Spinal cord (tissue), 10 donors: ENCODE measurements at places on chromosomes 7 and 10. TPM values are rescaled to one million over a fixed set of nuclear protein-coding genes. Genes with fewer than 3 reads are reported as not detected.
A peak's percentile ranks its signal among the peaks of the same experiment; 100 is the strongest.

GRCh38 chr10:21532694-21533466, 1.2 kb upstream of the MLLT10 start:
- peak overlapping the region; percentile 99 for H3K27ac ChIP-seq
- H3K36me3 ChIP-seq = peaks cover 13% of the 10 kb centered on the region
- H3K4me3 ChIP-seq = peak overlapping the region; percentile 83
- H3K27me3 ChIP-seq = no peaks in the 10 kb centered on the region

- no peaks in the 10 kb centered on the region for H3K36me3 ChIP-seq
- no peak overlapping the region for H3K4me3 ChIP-seq
- H3K27me3 ChIP-seq = no peaks in the 10 kb centered on the region
- DNase-seq = no peak
- H3K27ac ChIP-seq = no peak overlapping the region
Measured at GRCh38 chr7:21125297-21125696, 302.6 kb upstream of the SP4 start.

DNA sequence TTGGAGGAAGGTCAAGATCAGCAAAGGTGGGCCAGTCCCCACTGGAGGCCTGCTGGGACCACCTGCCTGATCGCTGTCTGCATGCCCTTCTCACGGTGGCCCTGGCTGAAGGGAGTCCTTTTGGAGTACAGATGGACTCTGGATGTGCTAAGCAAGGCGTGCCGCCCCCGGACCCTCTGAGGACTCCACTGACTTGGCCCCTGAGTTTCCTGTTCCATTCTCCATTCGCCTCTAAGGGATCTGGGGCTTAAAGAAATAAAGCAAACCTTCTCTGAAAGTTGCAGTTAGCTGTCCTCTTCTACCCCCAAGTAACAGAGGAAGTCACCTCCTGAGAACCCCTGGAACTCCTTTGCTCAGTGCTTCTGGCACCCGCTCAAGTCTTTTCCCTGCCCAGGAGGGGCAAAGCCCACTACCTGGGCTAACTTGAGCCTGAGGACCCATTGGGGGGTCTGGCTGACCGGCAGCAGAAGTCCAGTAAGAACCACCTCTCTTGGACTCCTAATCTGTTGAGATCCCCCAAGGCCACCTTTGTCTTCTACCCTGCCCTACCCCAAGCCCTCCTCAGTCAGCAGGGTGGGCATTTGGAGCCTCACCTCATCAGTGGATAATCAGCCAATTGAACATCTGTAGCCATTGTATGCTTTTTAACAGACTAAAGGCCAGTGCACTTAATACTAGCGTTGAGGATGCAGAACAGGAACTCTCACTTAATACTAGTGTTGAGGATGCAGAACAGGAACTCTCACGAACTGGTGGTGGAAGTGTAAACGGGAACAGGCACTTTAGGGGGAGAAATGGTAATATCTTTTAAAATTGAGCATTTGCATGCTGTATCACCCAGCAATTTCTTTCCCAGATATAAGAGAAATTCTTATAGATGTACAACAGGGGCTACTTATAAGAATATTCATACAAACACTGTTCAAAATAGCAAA, 2.2 kb downstream of the TBATA start:
- no peaks in the 10 kb centered on the region for H3K27me3 ChIP-seq
- DNase-seq = no peak
- H3K4me3 ChIP-seq = no peak overlapping the region
- H3K27ac ChIP-seq = no peak overlapping the region
- H3K4me1 ChIP-seq = peaks cover 8% of the 10 kb centered on the region
- no peaks in the 10 kb centered on the region for H3K36me3 ChIP-seq

GRCh38 chr10:9681655-9682054, 1336.0 kb upstream of the CELF2 start:
- no peak overlapping the region for H3K4me3 ChIP-seq
- H3K27ac ChIP-seq = no peak overlapping the region
- H3K27me3 ChIP-seq = no peaks in the 10 kb centered on the region
- no peak for DNase-seq
- H3K36me3 ChIP-seq = no peaks in the 10 kb centered on the region
- no peaks in the 10 kb centered on the region for H3K4me1 ChIP-seq

DNA sequence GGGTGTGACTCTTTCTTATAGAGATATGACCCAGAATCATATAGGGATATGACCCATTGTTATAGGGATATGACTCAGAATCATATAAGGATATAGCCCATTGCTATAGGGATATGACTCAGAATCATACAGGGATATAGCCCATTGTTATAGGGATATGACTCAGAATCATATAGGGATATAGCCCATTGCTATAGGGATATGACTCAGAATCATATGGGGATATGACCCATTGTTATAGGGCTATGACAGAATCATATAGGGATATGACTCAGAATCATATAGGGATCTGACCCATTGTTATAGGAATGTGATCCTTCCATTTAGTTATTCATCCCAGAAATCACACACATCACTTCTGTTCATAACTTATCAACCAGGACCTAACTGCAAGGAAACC, 312.2 kb upstream of the ADARB2 start:
- H3K27ac ChIP-seq = no peak overlapping the region
- no peaks in the 10 kb centered on the region for H3K4me1 ChIP-seq
- H3K4me3 ChIP-seq = no peak overlapping the region
- H3K27me3 ChIP-seq = no peaks in the 10 kb centered on the region
- no peaks in the 10 kb centered on the region for H3K36me3 ChIP-seq

- no peaks in the 10 kb centered on the region for H3K36me3 ChIP-seq
- DNase-seq = no peak
- H3K27me3 ChIP-seq = no peaks in the 10 kb centered on the region
- no peak overlapping the region for H3K27ac ChIP-seq
- no peak overlapping the region for H3K4me3 ChIP-seq
- peaks cover 13% of the 10 kb centered on the region for H3K4me1 ChIP-seq
Measured at GRCh38 chr10:44307691-44308090, 77.2 kb downstream of the CXCL12 start.

DNA sequence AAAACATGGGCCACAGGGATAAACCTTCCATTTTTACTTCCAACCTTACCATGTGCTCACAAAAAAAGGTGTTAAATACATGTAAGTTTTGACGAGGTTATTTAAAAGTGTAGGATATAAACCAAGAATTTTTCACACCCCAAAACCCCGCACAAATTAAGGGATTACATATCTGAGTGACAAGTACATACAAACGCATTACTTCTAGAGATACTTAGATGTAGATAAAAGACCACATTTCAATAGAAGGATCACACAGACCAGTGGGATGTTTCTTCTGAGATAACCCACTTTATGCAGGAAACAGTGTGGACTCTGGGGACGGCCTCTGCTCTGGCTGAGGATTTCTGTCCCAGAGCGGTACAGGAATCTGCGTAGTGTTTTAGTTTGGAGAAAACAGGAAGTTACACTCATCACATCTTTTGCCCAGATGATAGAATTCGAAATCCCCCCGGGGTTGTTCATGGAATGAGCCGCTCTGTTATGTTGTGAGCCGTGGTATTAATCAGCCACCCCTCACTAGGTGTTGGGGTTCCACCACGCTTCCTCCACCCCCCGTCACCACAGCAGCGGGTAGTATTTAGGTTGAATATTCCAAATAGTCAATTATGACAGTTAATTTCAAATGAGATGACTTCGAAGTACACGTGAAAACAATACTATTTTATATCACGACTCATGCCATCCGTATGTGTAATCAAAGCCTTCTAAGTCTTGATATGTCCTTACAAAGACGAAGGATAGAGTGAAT, 1.3 kb upstream of the CUL1 start:
- peak; percentile 44 for DNase-seq
- H3K27me3 ChIP-seq = no peaks in the 10 kb centered on the region
- peak overlapping the region; percentile 83 for H3K4me3 ChIP-seq
- H3K4me1 ChIP-seq = peaks cover 7% of the 10 kb centered on the region

DNA sequence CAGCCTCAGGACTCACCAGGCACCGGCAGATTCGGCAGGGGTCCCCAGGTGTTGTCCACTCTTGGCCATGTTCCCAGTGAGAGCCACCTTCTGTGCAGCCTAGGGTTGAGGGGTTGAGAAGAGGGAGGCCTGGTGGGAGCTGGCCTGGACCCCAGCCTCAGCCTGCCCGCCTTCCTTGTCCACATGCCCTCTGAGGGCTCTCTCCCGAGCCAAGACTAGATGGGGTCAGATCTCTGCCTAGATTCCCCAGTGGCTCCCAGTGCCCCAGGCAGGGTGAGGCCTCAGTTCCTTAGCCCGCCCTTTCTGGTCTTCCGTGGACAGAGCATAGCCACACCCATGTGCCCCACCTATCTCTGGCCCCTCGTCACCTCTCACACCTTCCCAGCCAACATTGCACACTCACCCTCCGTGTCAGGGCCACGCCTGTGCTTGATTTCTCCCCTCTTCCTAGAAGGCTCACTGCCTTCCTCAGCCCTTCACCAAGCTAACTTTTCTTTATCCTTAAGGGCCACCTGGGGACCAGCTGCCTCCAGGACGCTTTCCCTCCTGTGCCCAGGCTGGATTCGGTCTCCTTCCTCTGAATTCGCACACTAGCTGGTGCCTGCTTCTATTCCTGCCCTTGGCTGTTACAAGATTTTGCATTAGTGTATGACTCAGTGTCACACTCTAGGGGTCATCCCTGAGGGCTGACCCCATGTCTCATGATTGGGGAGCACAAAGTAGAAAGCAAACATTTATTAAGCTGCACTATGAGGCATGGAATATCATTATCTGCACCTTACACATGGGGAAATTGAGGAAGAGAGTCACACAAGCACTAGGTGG, 7.5 kb downstream of the KCP start:
- H3K4me3 ChIP-seq = no peak overlapping the region
- no peak for DNase-seq
- no peaks in the 10 kb centered on the region for H3K27me3 ChIP-seq
- no peak overlapping the region for H3K27ac ChIP-seq

GRCh38 chr10:43857931-43858315, 209.2 kb upstream of the ZNF32 start:
- H3K4me3 ChIP-seq = no peak overlapping the region
- no peaks in the 10 kb centered on the region for H3K27me3 ChIP-seq
- H3K27ac ChIP-seq = no peak overlapping the region
- peaks cover 7% of the 10 kb centered on the region for H3K4me1 ChIP-seq
- no peaks in the 10 kb centered on the region for H3K36me3 ChIP-seq
- no peak for DNase-seq

DNA sequence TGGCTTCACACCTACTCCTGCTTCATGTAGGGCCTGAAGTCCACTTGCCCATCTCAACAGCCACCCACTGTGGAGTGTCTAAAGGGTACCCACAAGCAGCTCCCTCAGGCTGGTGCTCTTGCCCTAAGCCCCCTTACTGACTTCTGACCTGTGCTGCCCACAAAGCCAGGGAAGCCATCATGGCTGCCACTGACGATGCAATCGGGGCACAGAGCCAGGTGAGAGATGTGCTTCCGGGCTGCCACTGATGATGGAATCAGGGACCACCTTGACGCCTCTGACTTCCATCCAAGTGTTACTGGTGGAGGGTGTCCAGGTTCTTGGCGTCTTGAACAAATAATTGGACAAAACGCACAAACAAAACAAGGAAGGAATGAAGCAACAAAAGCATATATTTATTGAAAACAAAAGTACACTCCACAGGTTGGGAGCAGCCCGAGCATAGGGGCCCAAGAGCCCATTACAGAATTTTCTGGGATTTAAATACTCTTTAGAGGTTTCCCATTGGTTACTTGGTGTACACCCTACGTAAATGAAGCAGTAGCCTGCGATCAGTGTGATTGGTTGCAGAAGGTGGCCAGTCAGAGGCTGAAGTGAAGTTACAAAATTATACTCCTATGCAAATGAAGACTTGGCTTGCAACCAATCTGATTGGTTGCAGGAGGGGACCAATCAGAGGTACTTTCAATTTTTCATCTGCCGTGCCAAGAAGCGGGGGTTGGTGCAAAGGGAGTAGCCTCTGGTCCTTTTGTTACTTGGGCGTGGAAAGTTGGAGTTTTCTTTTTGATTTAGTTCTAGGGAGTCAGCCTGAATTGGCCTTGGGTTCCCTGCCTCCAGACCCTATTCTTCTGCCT, 4.5 kb downstream of the CPA2 start:
- no peaks in the 10 kb centered on the region for H3K36me3 ChIP-seq
- no peaks in the 10 kb centered on the region for H3K27me3 ChIP-seq
- no peak overlapping the region for H3K4me3 ChIP-seq
- H3K4me1 ChIP-seq = peaks cover 25% of the 10 kb centered on the region
- DNase-seq = peak; percentile 28

- H3K4me1 ChIP-seq = peaks cover 3% of the 10 kb centered on the region
- H3K4me3 ChIP-seq = no peak overlapping the region
- no peaks in the 10 kb centered on the region for H3K36me3 ChIP-seq
- no peak overlapping the region for H3K27ac ChIP-seq
- no peaks in the 10 kb centered on the region for H3K27me3 ChIP-seq
- no peak for DNase-seq
Measured at GRCh38 chr10:75475460-75476182, 44.2 kb downstream of the LRMDA start.

GRCh38 chr10:85946713-85947326, 419.8 kb downstream of the GRID1 start:
- H3K4me1 ChIP-seq = peaks cover 3% of the 10 kb centered on the region
- no peak overlapping the region for H3K27ac ChIP-seq
- no peaks in the 10 kb centered on the region for H3K27me3 ChIP-seq
- no peak for DNase-seq
- no peaks in the 10 kb centered on the region for H3K36me3 ChIP-seq

GRCh38 chr7:40873248-40873647, 738.4 kb downstream of the SUGCT start:
- DNase-seq = no peak
- H3K27me3 ChIP-seq = no peaks in the 10 kb centered on the region
- H3K36me3 ChIP-seq = no peaks in the 10 kb centered on the region
- no peak overlapping the region for H3K4me3 ChIP-seq

DNA sequence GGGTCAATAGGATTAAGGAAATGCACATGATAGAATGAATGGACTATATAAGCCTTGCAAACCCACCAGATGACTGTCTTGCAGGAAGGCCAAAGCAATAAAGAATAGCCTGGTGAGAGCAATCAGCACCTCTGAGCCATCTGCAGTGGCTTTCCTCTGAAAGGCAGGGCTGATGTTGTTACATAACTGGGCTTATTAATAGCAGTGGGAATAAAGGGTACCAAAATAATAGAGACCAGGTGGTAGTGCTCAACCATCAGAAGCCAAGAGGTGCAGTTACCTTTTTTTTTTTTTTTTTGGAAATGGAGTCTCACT, 16.8 kb upstream of the VPS26A start:
- no peak overlapping the region for H3K27ac ChIP-seq
- no peaks in the 10 kb centered on the region for H3K36me3 ChIP-seq
- H3K4me3 ChIP-seq = no peak overlapping the region
- DNase-seq = no peak
- H3K4me1 ChIP-seq = no peaks in the 10 kb centered on the region
- no peaks in the 10 kb centered on the region for H3K27me3 ChIP-seq

- H3K36me3 ChIP-seq = no peaks in the 10 kb centered on the region
- no peak overlapping the region for H3K27ac ChIP-seq
- no peaks in the 10 kb centered on the region for H3K27me3 ChIP-seq
- no peak overlapping the region for H3K4me3 ChIP-seq
Measured at GRCh38 chr10:60835049-60835448, 56.8 kb downstream of the CDK1 start.

Gene CYP3A4
- 0.11 TPM for total RNA-seq

Gene COBL
- 4.6 TPM for total RNA-seq

Gene RARRES2
- total RNA-seq = 234 TPM

Gene FFAR4
- total RNA-seq = 0.06 TPM

Gene UTF1
- not detected for total RNA-seq

Gene ACTL6B
- total RNA-seq = 16.5 TPM

Gene TEX47
- total RNA-seq = not detected

Gene COL28A1
- 18.3 TPM for total RNA-seq

Gene MKX
- total RNA-seq = 2.9 TPM
